ENCODE measurements at places on chromosomes 13 and 19.
A peak's percentile ranks its signal among the peaks of the same experiment; 100 is the strongest.

GRCh38 chr13:44313674-44314073, 60.0 kb upstream of the SERP2 start:
- DNase-seq = no peak

- no peak for DNase-seq
These were observed 447 bp downstream of the RBM42 start for GRCh38 chr19:35629332-35629633.

- no peak for DNase-seq
These were observed 1.5 kb downstream of the ZNF101 start for GRCh38 chr19:19670070-19670551.

DNA sequence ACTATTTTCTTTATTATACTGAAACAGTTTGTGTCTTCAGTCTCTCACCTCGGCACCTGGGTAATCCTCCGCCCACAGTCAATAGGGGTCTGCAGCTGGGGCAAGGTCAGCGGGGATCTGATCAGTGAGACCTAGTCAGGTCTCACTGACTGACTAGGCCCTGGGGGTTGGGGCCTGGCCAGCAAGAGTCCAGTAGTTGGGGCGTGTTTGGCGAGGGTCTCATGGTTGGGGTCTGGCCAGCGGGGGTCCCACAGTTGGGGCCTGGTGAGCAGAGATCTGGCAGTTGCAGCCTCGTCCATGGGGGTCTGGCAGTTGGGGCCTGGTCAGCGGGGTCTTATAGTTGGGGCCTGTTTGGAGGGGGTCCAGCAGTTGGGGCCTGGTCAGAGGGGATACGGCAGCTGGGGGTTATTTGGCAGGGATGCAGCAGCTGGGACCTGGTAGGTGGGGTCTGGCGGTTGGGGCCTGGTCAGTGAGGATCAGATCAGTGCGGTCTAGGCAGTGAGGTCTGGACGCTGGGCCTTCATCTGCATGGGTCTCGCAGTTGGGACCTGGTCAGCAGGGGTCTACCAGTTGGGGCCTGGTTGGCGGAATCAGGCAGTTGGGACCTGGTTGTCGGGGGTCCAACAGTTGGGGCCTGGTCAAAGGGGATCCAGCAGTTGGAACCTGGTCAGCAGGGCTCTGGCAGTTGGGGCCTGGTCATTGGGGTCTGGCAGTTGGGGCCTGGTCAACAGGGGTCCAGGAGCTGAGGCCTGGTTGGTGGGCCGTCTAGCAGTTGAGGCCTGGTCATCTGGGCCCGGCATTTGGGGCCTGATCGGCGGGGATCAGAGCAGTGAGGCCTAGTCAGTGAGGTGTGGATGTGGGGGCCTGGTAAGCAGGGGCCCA, 61.1 kb upstream of the TPM4 start:
- DNase-seq = no peak

GRCh38 chr19:7527516-7528191, 5.2 kb downstream of the MCOLN1 start:
- no peak for DNase-seq

- DNase-seq = peak; percentile 89
These were observed 21.1 kb upstream of the OR10H1 start for GRCh38 chr19:15836330-15837220.

All from stimulated activated CD8-positive, alpha-beta memory T cell treated with anti-CD3 and anti-CD28 coated beads, Interleukin-4, amount 100 ng/mL, for 1 hour (primary cell).